ENCODE measurements at places on chromosomes 2 and 18. TPM values are rescaled to one million over a fixed set of nuclear protein-coding genes. Genes with fewer than 3 reads are reported as not detected.

DNA sequence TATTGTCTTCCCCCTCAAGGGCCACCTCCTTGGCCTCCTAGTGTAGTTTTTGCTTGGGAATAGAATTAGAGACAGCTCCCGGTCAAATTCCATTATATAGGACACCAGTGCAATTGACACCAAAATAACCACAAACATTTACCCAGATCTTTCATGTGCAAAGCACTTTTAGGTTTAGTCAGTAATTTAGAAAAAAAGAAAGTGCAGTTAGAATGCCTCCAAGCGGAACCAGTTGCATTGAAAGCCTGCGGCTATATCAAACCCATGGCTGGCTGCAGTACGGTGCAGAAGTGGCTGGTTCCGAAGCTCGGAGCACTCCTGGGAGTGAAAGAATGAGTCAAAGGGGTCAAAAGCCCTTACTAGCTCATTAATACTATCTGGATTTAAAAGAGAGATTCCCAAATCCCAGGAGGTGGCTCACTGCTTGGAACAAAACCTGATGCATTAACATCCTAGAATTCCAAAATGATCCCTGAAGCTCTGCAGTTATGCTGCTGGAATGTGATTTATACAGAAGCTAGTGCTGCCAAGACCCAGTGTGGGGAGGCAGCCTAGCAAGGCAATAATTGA is 432.2 kb upstream of the KLHL29 start:
- DNase-seq = no peak

The FBXO41 gene
- total RNA-seq = 1.5 TPM

- peak; percentile 26 for DNase-seq
Observed at GRCh38 chr2:44267796-44268648, 7.3 kb upstream of the SLC3A1 start.

GRCh38 chr2:85759257-85759613 is 5.4 kb downstream of the ATOH8 start:
- DNase-seq = no peak

The YES1 gene
- 209 TPM for total RNA-seq

- no peak for DNase-seq
Observed at GRCh38 chr18:39862341-39862740, 2092.7 kb upstream of the PIK3C3 start.

The TMEM17 gene
- total RNA-seq = 2.4 TPM

The C1QL2 gene
- total RNA-seq = not detected

Measured in neural progenitor cell (in vitro differentiated cells).